ENCODE measurements at places on chromosomes 4 and X.

GRCh38 chr4:123167931-123168330 is 228.7 kb upstream of the SPRY1 start:
- DNase-seq, result no peak

DNA sequence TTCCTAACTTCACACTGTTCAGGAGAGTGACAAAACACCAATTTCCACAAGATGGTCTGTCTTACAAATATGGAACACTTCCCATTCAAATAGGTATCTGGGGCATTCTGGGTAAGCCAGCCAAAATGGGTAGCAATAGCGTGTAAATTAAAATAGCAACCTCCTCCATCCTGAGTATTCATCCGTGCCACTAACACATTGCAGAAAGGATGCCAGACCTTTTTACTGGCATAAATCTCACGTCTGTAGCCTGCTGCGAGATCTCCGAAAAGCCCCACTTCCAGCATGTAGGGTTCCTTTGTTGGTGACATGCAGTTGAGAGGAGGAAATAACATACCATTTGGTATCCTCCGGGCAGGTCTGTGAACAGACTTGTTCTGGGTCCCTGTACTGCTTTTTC is 52.7 kb upstream of the RAI2 start:
- DNase-seq, result peak; percentile 1

- DNase-seq, result no peak
Measured at GRCh38 chrX:21978346-21978745, 37.8 kb downstream of the SMS start.

- DNase-seq, result no peak
Measured at GRCh38 chr4:52750819-52751486, at the start of gene ERVMER34-1. ERVMER34-1 (minus strand) TSS chr4:52751425; CDS start chr4:52745520, 5,905 bp downstream.

GRCh38 chr4:36337665-36338185 is 56.3 kb downstream of the DTHD1 start:
- no peak for DNase-seq

GRCh38 chrX:136031626-136032025 is 46.4 kb downstream of the SLC9A6 start:
- no peak for DNase-seq

DNA sequence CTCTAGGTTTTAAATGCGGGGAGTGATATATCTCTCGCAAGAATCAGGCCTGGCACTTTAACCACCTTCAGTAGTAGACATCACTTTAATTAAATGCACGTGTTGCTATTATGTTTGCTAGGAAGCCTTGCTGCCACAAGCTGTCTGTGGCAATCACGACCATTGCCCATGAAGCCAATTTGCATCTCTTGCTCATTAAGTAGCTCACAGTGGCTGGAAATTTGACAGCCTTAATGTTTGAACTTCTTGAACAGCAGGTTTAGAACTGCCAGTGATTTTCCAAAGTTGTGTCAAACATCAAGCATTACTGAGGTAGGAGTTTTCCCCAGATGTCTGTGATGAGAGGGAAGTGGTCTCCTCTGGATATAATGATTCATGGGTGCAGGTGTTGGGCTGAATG is 642.3 kb upstream of the CPEB2 start:
- DNase-seq, result no peak

GRCh38 chr4:77800483-77801259 is 18.5 kb downstream of the CNOT6L start:
- DNase-seq, result no peak

DNA sequence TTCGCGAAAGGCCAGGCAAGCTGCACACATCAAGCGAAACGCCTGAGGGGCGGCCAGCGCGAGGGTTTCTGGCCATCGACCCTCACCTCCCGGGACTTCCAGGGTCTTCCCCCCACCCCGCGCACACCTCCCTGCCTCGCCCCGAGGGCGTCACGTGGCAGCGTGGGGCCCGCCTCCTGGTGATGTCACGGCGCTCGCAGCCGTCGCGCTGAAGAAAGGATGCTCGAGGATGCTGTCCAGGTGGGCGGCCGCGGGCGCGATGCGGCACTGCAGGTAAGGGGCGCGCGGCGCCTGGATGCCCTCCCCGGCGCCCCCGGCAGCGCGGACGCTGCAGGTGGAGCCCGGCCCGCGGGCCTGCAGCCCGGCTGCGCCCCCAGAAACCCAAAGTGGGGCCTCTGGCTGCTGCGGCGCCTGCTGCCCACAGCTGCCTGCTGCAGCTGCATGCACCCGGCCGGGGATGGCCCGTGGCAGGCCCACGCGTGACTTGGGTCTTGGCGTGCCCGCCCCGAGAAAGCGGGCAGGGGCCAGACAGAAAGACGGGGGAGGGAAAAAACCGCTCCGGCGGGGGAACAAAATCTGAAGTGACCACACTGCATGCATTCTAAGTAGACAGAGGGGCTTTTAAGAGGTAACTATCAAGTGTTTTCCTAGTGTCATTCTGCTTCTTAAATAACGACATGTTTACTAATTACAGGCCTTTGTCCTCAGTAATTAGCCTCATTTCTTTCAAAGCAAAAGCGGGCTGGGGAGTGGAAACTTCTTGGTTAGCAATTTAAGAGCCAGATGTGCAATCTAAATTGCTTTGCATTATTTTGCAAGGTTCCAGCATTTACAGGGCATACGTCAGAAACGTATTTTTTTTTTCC is 1.7 kb downstream of the CLCN4 start:
- peak; percentile 84 for DNase-seq

GRCh38 chr4:125780164-125780563 is 465.4 kb downstream of the FAT4 start:
- no peak for DNase-seq

- no peak for DNase-seq
Measured at GRCh38 chr4:73470728-73471127, 10.8 kb upstream of the AFM start.

Data from Ammon's horn (tissue), 1 donor.